ENCODE measurements at places on chromosomes 5 and 9. TPM values are rescaled to one million over a fixed set of nuclear protein-coding genes. Genes with fewer than 3 reads are reported as not detected.
A peak's percentile ranks its signal among the peaks of the same experiment; 100 is the strongest.

- no peak overlapping the region for H3K4me3 ChIP-seq
- DNase-seq: no peak
- H3K27ac ChIP-seq: peak overlapping the region; percentile 26
- H3K27me3 ChIP-seq: no peaks in the 10 kb centered on the region
These were observed 57.1 kb downstream of the TBCA start for GRCh38 chr5:77718934-77719610.

DNA sequence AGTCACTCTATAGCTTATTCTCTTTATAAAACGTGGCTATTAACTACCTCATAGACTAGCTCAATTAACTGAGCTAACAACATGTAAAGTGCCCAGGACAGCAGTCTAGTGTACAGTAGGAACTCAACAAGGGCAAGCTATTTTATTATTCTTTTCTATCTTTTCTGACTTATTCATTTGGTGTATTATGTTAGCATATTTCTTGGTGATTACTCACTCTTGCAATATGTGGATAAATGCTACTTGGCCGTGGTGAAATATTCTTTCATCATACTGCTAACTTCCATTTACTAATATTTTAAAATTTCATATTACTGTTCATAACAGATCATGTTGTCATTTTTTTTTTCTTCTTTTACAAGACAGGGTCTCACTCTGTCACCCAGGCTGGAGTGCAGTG is 4.9 kb downstream of the SLC25A51 start:
- H3K36me3 ChIP-seq: peaks cover 33% of the 10 kb centered on the region
- H3K4me3 ChIP-seq: no peak overlapping the region
- no peak for DNase-seq
- no peaks in the 10 kb centered on the region for H3K27me3 ChIP-seq
- H3K27ac ChIP-seq: no peak overlapping the region

- no peak for DNase-seq
- no peaks in the 10 kb centered on the region for H3K4me1 ChIP-seq
- no peak overlapping the region for H3K4me3 ChIP-seq
These were observed 16.7 kb upstream of the SLCO4C1 start for GRCh38 chr5:102312586-102313370.

DNA sequence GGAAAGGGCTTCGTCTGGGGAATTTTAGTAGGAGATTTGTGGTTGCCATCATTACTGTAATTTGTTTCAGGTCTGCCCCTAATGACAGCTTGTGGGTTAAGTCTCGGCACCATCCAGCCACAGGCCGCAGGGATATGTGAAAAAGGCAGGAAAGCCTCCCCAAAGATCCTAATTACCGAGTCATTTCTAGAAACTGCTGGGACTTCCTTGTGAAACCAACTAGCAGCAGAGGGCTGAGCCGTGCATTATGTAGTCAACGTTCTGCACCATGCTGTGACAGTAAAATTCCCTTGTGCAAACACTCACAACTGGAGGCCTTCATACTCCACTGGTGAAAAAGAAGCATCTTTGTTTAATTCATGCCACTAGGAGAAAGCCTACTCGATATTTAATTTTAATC is 230.3 kb downstream of the MPDZ start:
- no peaks in the 10 kb centered on the region for H3K4me1 ChIP-seq
- H3K4me3 ChIP-seq: no peak overlapping the region
- no peaks in the 10 kb centered on the region for H3K36me3 ChIP-seq
- no peak for DNase-seq

- DNase-seq: no peak
- no peaks in the 10 kb centered on the region for H3K4me1 ChIP-seq
- H3K27me3 ChIP-seq: peaks cover 16% of the 10 kb centered on the region
- H3K36me3 ChIP-seq: no peaks in the 10 kb centered on the region
- no peak overlapping the region for H3K27ac ChIP-seq
These were observed 29.4 kb downstream of the SH3RF2 start for GRCh38 chr5:145965804-145966203.

The PCA3 gene
- total RNA-seq: not detected

The MARCOL gene
- not detected for total RNA-seq

The WDR55 gene
- 33.7 TPM for total RNA-seq

The PLEKHG4B gene
- 0.10 TPM for total RNA-seq

The SPINK7 gene
- total RNA-seq: not detected

The BTNL3 gene
- total RNA-seq: not detected

The MSX2 gene
- total RNA-seq: 0.17 TPM
